Eye (tissue), 1 donor: ENCODE measurements at places on chromosomes 1 and 21.

- DNase-seq: no peak
Measured at GRCh38 chr1:153548722-153549688, at the start of gene S100A3. Gene S100A3 (minus strand): TSS chr1:153549258. CDS start chr1:153548485, 773 bp downstream.

DNA sequence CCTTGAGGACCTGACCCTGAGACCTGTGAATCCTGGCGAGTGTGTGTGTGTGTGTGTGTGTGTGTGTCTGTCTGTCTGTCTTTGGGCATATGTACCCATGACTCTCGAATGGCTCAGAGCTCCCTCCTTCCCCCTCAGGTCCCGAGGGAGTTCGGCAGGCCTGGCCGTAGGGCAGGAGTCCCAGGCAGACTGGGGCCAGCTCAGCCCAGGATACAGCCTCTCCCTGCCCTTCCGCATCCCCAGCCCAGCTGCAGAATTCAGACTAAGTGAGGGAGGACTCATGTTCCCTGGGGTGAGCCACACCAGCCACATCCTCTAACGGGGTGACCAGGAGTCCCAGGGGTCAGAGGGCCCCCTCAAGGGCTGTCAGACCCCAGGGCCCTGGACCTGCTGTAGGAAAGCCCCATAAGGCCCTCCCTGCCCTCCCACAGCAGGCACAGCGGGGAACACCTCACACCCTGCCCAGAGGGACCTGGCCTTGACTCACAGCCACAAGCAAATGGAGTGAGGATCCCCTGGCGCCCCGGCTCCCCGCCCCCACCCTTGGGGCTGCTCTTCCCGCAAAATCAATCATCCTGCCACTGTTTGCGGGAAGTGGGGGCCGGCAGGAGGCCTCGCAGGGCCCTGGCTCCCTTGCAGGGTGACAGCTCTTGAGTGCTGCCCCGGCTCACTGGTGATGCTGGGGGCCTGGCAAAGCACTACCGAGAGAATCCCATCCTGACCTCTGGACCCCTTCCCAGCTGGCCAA lies 101.7 kb upstream of the CASZ1 start:
- DNase-seq: no peak

- no peak for DNase-seq
Measured at GRCh38 chr1:69438056-69438795, 129.5 kb upstream of the LRRC7 start.

DNA sequence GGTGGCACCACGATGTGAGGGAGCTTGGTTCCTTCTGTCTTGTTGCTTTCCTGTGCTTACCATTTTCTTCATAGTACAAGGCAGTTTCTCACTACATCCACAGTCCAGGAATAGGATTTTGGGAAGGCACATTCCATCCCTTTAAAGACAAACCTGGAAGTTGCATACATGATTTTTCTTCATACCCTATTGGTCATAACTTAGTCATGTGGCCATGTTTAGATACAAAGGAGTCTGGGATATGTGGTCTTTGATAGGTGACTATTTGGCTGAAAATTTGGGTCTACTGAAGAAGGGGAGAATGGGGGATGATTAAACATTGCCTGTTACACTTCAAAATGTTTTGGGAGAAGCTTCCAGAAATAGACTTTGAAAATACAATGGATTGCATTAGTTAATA lies 7.0 kb downstream of the DYRK1A start:
- DNase-seq: no peak

DNA sequence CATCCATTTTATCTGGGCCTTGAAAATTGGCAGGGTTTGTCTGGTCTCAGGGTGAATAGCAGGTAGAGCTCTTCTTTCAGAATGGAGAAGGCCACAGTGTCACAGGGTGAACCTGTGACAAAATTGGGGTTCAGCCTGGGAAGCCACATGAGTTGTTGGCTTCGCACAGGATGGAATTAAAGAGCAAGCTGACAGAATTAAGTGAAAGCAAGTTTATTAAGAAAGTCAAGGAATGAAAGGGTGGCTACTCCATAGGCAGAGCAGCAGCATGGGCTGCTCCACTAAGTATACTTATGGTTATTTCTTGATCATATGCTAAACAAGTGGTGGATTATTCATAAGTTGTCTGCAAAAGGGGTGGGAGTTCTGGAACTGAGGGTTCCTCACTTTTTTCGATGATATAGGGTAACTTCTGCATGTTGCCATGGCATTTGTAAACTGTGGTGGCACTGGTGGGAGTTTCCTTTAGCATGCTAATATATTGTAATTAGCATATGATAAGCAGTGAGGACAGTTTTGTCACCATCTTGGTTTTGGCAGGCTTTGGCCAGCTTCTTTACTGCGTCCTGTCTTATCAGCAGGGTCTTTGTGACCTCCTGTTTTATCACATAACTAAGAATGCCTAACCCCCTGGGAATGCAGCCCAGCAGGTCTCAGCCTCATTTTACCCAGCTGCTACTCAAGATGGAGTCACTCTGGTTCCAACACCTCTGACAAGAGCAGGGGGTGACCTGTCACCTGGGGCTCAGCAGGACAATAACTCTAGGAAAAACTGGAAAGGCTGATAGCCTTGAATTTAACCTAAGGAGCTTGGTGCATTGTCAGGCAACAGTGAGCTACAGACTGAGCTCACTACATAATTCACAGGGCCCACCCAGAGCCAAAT lies 5.1 kb downstream of the IFNAR2 start:
- no peak for DNase-seq

GRCh38 chr1:77143529-77144121 lies 75.6 kb downstream of the PIGK start:
- peak; percentile 35 for DNase-seq
